K562 (cell line): ENCODE measurements at places on chromosomes 11 and 22. TPM values are rescaled to one million over a fixed set of nuclear protein-coding genes. Genes with fewer than 3 reads are reported as not detected.

GRCh38 chr11:1478544-1478943 is 8.0 kb downstream of the MOB2 start:
- no peaks in the 10 kb centered on the region for H3K27me3 ChIP-seq
- H3K27ac ChIP-seq = no peak overlapping the region
- no peak overlapping the region for H3K4me3 ChIP-seq
- peaks cover 8% of the 10 kb centered on the region; the same call in 1 of the 2 replicates for H3K4me1 ChIP-seq
- peaks cover 9% of the 10 kb centered on the region; the same call in 1 of the 3 replicates for H3K36me3 ChIP-seq

TPCN2 gene
- total RNA-seq = 9.2 and 10.2 TPM in 2 replicates

- H3K27ac ChIP-seq = no peak overlapping the region
- no peaks in the 10 kb centered on the region for H3K36me3 ChIP-seq
- peaks cover 11% of the 10 kb centered on the region; the same call in 1 of the 2 replicates for H3K27me3 ChIP-seq
- H3K4me3 ChIP-seq = no peak overlapping the region
- DNase-seq = no peak
Measured at GRCh38 chr22:36838119-36839030, 21.5 kb upstream of the PVALB start.

- H3K4me1 ChIP-seq = no peaks in the 10 kb centered on the region
- no peak overlapping the region for H3K4me3 ChIP-seq
- H3K27ac ChIP-seq = no peak overlapping the region
Measured at GRCh38 chr11:30245621-30246020, 14.8 kb downstream of the FSHB start.

DNA sequence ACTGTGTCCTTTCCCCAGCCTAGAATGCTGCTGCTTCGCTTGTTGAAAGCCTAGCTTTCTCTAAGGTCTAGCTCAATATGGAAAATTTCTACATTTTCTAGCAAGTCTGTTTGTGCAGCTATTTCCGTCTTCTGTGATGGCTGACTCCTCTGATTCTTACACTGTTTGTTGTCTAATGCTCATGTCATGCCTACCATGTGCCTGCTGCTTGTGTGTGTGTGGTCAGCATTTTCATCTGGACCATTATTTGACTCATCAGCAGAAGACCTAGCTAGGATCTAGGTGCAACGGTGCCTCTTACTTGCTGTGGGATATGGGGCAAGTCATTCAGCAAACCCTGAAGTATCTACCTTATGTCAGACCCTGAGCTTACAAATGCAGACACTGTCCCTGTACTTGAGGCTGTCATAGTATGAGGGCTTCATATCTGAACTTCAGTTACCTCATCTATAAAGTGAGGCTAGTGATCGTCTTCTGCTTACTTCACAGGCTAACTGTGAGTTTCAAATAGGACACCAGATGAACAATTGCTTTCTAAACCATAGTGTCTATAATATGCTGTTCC is 86.5 kb upstream of the MYO18B start:
- no peak for DNase-seq
- no peak overlapping the region for H3K4me3 ChIP-seq
- no peaks in the 10 kb centered on the region for H3K36me3 ChIP-seq
- no peak overlapping the region for H3K27ac ChIP-seq
- H3K27me3 ChIP-seq = no peaks in the 10 kb centered on the region

RBFOX2 gene
- total RNA-seq = 19.5 and 20.8 TPM in 2 replicates

- H3K27me3 ChIP-seq = peaks cover 24% of the 10 kb centered on the region
- no peak for DNase-seq
- no peaks in the 10 kb centered on the region for H3K36me3 ChIP-seq
- H3K27ac ChIP-seq = no peak overlapping the region
- H3K4me1 ChIP-seq = no peaks in the 10 kb centered on the region
Measured at GRCh38 chr11:119712459-119713358, 16.3 kb downstream of the NECTIN1 start.

GRCh38 chr11:130554241-130555055 is 106.0 kb downstream of the ADAMTS15 start:
- H3K36me3 ChIP-seq = no peaks in the 10 kb centered on the region
- no peak for DNase-seq
- no peaks in the 10 kb centered on the region for H3K4me1 ChIP-seq

ZDHHC13 gene
- 8.7 and 9.5 TPM in 2 replicates for total RNA-seq

- peak; percentile 11 for DNase-seq
- no peaks in the 10 kb centered on the region for H3K36me3 ChIP-seq
- H3K27me3 ChIP-seq = no peaks in the 10 kb centered on the region
- H3K4me1 ChIP-seq = peaks cover 28% of the 10 kb centered on the region
- no peak overlapping the region for H3K4me3 ChIP-seq
Measured at GRCh38 chr11:62390722-62391121, 28.1 kb upstream of the SCGB1A1 start.

GRCh38 chr11:117045956-117046355 is 52.3 kb downstream of the SIK3 start:
- H3K4me3 ChIP-seq = no peak overlapping the region
- no peak for DNase-seq
- H3K36me3 ChIP-seq = no peaks in the 10 kb centered on the region

ADM2 gene
- total RNA-seq = 3.4 and 5.1 TPM in 2 replicates

GRCh38 chr11:64007160-64007628 is 21.0 kb downstream of the OTUB1 start:
- peak; percentile 49 for DNase-seq
- no peaks in the 10 kb centered on the region; the same call in 2 of the 3 replicates for H3K36me3 ChIP-seq
- H3K4me3 ChIP-seq = no peak overlapping the region
- H3K27me3 ChIP-seq = no peaks in the 10 kb centered on the region

DNA sequence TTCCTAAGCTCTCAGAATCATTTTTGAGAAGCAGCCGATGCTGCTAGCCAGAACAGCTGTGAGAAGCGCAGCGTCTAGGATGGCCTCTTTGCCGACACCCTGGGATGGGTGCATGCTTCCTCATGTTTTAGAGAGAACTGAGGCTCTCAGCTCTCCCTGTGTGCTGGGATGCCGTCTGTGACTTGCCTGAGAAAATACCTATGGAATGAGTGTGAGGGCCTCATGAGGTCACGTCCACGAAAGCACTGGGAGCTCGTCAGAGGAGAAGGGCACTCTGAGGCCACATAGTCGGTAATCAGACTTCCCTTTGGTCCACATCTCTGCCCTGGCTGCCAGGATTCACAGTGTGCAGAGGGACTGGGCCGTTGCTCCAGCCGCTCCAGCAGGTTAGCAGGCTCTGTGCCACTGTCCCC is 54.7 kb downstream of the MICAL3 start:
- DNase-seq = no peak
- peaks cover 20% of the 10 kb centered on the region for H3K4me1 ChIP-seq
- peaks cover 2% of the 10 kb centered on the region; the same call in 1 of the 3 replicates for H3K36me3 ChIP-seq
- no peak overlapping the region for H3K27ac ChIP-seq

PGA3 gene
- total RNA-seq = 0.18 and 0.51 TPM in 2 replicates

C11orf86 gene
- total RNA-seq = not detected in 2 replicates

GRCh38 chr22:23402275-23403151 is 177.6 kb downstream of the IGLL1 start:
- peak overlapping the region; percentile 34 for H3K4me3 ChIP-seq
- peaks cover 9% of the 10 kb centered on the region for H3K4me1 ChIP-seq
- peak; percentile 84 for DNase-seq

DNA sequence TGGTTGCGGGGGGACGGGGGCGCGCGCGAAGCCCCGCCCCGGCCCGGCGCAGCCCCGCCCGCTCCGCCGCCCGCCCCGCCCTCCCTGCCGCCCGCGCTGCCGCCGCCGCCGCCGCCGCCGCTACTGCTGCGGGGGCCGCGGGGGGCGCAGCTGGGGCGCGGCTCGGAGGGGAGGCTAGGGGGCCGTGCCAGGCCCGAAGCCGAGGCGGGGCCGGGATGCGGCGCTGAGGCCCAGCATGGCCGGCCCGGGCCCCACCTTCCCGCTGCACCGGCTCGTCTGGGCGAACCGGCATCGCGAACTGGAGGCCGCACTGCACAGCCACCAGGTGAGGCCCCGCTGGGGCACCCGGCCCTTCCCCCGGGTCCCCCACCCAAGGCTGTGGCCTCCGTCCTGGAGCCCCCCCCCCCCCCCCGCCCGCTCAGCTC is at the start of gene ANKRD13D:
TSS of gene ANKRD13D (plus strand) at position 78 of the 425 bp plus-strand sequence. CDS start at position 236, 158 bp downstream.
- DNase-seq = peak; percentile 88
- H3K27me3 ChIP-seq = no peaks in the 10 kb centered on the region
- peak within 1 kb of the TSS; percentile 71 for H3K4me3 ChIP-seq
- H3K36me3 ChIP-seq = peaks cover 73% of the 10 kb centered on the region; the same call in 2 of the 3 replicates
- peak within 1 kb of the TSS; percentile 93 for H3K27ac ChIP-seq
- peaks cover 15% of the 10 kb centered on the region for H3K4me1 ChIP-seq

NUDT22 gene
- total RNA-seq = 87.5 and 89.5 TPM in 2 replicates

- H3K4me3 ChIP-seq = no peak overlapping the region
- peaks cover 10% of the 10 kb centered on the region for H3K27me3 ChIP-seq
- peaks cover 6% of the 10 kb centered on the region for H3K4me1 ChIP-seq
- H3K36me3 ChIP-seq = no peaks in the 10 kb centered on the region
Measured at GRCh38 chr22:46479046-46479445, 58.4 kb downstream of the CELSR1 start.

GRCh38 chr11:115869780-115870431 is 365.7 kb upstream of the CADM1 start:
- peak; percentile 9 for DNase-seq
- no peak overlapping the region for H3K27ac ChIP-seq
- no peaks in the 10 kb centered on the region for H3K27me3 ChIP-seq
- no peak overlapping the region for H3K4me3 ChIP-seq
- no peaks in the 10 kb centered on the region for H3K36me3 ChIP-seq

RAG2 gene
- not detected in 2 replicates for total RNA-seq

- H3K4me1 ChIP-seq = no peaks in the 10 kb centered on the region
- DNase-seq = no peak
- H3K27me3 ChIP-seq = no peaks in the 10 kb centered on the region
Measured at GRCh38 chr22:34160141-34160783, 240.0 kb upstream of the LARGE1 start.

GRCh38 chr11:57785072-57785471 is 23.5 kb downstream of the CTNND1 start:
- peaks cover 8% of the 10 kb centered on the region; the same call in 2 of the 3 replicates for H3K36me3 ChIP-seq
- no peak for DNase-seq
- no peak overlapping the region for H3K4me3 ChIP-seq
- H3K27ac ChIP-seq = no peak overlapping the region
- peaks cover 7% of the 10 kb centered on the region for H3K4me1 ChIP-seq
- no peaks in the 10 kb centered on the region for H3K27me3 ChIP-seq

DNA sequence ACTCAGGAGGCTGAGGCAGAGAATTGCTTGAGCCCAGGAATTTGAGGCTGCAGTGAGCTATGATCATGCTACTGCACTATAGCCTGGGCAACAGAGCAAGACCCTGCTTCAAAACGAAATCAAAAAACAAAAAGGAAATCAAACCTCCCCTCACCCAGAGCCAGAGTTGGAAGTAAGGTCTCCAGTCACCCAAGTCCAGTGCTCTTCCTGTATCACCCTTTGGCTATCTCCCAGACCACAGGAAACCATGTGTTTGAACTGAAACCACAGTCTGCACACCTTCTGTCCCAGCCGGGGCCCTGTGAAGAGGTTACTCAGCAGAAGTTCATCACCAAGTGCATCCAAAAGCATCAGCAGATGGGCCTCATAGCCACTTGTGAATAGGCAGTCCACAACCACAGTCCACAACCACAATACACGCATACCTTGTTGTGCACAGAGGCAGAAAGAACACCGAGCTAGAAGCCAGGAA is 4.6 kb downstream of the MYH9 start:
- DNase-seq = peak; percentile 41
- no peak overlapping the region for H3K4me3 ChIP-seq
- peaks cover 25% of the 10 kb centered on the region; the same call in 2 of the 3 replicates for H3K36me3 ChIP-seq
- H3K27me3 ChIP-seq = no peaks in the 10 kb centered on the region
- no peak overlapping the region for H3K27ac ChIP-seq

- no peak for DNase-seq
- H3K27me3 ChIP-seq = no peaks in the 10 kb centered on the region
- no peak overlapping the region for H3K4me3 ChIP-seq
- no peak overlapping the region for H3K27ac ChIP-seq
Measured at GRCh38 chr11:81010631-81011030, 1569.8 kb upstream of the TENM4 start.

DNA sequence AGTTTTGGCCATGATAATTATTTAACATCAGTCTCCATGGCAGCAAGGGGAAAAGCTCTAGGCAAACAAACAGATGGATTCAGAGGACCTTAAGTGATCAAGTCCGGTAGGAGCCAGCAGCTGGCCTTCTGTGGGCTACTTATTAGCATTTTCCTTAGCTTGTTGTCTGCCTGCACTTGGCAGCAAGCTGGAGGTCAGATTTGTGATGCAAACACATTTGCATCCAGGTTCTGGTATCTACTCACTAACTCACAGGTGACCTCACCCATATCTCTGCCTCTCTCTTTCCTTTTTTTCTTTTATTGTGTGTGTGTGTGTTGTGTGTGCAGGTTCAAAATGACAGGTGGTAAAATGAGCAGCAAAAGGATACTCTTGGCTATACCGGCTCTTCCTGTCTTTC is 32.3 kb downstream of the ARHGAP42 start:
- no peaks in the 10 kb centered on the region for H3K27me3 ChIP-seq
- no peak overlapping the region for H3K27ac ChIP-seq
- no peaks in the 10 kb centered on the region for H3K4me1 ChIP-seq
- H3K36me3 ChIP-seq = no peaks in the 10 kb centered on the region

OR10A2 gene
- total RNA-seq = not detected in 2 replicates

DNA sequence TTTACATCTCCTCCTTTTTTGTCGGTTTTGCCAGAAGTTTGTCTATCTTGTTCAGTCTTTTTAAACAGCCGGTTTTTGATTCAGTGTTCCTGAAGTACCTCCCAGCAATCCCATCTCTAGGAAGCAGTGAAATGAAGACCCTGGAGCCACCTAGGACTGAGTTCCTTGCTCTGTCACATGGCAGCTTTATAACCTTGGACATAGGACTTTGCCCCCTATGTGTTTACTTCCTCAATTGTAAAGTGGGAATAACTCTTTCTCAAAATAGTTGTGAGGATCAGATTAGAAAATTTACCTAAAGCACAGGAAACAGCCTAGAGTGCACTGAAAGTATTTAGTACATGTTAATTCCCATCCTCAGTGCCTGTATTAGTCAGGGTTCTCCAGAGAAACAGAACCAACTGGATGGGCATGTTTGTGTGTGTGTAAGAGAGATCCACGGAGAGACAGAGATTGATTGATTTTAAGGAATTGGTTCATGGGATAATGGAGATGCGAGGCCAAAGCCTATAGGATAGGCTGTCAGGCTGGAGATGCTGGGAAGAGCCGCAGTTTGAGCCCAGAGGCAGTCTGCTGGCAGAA is 20.0 kb downstream of the FAM83F start:
- H3K4me3 ChIP-seq = no peak overlapping the region
- no peaks in the 10 kb centered on the region for H3K36me3 ChIP-seq
- no peak overlapping the region for H3K27ac ChIP-seq

TESMIN gene
- total RNA-seq = 43.3 and 50.5 TPM in 2 replicates

CYTH4 gene
- 0.58 and 0.75 TPM in 2 replicates for total RNA-seq

DNA sequence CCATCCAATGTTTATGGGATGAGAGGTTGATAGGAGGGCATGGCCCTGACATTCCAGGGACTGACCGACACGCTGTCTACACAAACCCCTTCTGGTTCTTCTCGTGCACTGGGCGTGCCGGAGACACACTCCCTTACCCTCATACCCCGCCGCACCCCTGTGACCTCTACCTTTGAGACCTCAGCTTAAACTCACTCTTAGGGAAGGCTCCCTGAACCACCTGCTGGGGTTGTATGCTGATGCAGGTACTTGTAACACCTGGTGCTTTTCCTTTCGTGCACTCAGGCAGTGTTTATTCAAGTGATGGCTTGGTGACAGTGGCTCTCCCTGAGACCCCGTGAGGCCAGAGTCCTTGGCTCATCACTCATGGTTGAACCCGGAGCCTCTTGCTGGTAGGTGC is 12.0 kb downstream of the PPARA start:
- no peak overlapping the region for H3K4me3 ChIP-seq
- no peak overlapping the region for H3K27ac ChIP-seq
- DNase-seq = no peak
- no peaks in the 10 kb centered on the region for H3K36me3 ChIP-seq
- H3K4me1 ChIP-seq = no peaks in the 10 kb centered on the region; the same call in 1 of the 2 replicates
- no peaks in the 10 kb centered on the region for H3K27me3 ChIP-seq
